Stimulated activated CD4-positive, alpha-beta T cell treated with anti-CD3 and anti-CD28 coated beads, Interleukin-1b, Interleukin-23, amount 100 ng/mL, for 1 hour (primary cell): ENCODE measurements at places on chromosomes 1 and 21.
A peak's percentile ranks its signal among the peaks of the same experiment; 100 is the strongest.

GRCh38 chr21:31580866-31581276 is 78.6 kb upstream of the SOD1 start:
- DNase-seq, result peak; percentile 73

DNA sequence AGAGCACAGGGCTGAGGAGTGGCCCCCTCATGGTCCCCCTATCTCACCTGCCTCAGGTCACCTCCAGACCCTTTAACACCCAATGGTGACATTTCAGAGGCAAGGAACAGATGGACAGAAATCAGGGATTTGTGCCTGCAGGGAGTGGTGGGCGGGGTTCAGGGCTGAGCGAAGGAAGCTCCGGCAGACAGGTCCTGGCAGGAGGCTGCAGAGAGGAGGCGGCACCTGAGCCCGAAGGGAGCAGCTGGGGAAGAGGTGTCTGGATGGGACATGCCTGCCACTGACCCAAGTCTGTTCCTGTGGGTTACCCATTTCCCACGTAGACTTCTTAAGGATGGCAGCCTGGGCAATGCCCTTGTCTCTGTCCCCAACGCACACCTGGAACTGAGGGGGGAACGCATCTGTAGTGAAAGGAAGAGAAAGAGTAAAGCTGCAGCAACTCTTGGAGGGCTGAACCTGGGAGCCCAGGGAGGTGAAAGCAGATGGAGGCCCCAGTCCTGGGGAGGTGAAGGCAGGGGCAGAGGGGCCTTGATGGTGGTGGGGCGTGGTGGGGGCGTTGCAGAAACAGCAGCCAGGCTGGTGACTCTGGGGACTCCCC is 61.6 kb upstream of the ADARB1 start:
- DNase-seq, result no peak

DNA sequence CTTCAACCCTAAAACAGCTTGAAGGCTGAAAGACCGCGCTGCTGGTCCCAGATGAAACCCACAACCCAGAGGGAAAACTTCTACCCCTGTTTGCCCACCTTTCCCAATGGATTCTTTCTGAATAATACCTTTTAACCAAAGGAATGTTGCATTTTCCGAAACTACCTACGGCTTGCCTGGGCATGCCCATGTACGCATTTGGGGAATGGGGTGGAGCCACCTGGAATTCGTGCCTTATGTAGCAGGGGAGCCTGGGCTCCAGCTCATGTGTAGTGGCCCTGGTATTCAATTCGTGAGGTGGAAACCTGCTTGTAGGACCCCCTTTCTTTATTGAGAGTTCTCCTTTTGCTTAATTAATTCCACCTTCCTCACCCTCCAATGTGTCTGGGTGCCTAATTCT is 256.6 kb upstream of the RGS18 start:
- DNase-seq, result no peak

- DNase-seq, result no peak
Measured at GRCh38 chr21:26438976-26439375, 134.1 kb downstream of the CYYR1 start.

- no peak for DNase-seq
Measured at GRCh38 chr1:159831412-159832141, 4.9 kb downstream of the SLAMF8 start.

DNA sequence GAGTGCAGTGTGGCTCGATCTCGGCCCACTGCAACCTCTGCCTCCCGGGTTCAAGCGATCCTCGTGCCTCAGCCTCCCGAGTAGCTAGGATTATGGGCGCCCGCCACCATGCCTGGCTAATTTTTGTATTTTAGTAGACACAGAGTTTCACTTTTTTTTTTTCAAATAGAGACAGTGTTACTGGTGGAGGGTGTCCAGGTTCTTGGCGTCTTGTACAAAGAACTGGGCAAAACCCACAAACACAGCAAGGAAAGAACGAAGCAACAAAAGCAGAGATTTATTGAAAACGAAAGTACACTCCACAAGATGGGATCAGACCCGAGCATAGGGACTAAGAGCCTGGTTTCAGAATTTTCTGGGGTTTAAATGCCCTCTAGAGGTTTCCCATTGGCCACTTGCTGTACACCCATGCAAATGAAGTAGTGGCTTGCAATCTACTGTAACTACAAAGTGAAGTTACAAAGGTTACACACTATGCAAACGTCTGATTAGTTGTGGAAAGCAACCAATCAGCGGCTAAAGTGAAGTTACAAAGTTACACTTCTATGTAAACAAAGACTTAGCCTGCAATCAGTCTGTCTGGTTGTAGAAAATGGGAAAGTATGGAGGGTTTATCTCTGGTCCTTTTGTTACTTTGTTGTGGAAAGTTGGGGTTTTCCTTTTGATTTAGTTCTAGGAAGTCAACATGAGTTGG is 199.1 kb downstream of the DYRK1A start:
- no peak for DNase-seq

DNA sequence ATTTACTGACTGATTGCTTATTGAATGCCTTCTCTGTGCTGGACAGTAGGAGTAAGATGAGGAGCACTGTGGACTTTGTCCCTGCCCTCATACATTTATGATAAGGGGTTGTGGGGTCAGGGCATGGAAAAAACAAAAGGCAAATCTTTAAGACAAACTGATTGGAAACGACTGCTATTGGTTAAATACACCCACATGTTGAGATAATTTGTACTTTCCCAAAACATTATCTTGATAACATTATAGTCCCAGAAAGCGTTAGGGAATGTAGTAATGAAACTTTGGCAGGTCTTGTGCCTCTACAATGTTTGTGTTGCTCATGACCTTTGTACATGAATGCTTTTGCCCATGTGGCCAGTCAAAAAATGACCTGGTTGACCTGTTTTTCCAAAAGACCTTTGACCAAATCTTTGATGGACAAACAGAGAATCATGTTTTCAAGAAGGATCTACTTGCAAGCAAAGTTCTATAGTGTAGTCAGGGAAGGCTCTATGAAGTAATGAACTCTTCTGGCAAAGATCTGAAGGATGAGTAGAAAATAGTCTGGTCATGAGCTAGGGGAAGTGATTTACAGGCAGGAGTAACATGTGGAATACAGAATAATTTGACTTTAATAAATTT is 50.9 kb downstream of the LEPR start:
- no peak for DNase-seq

DNA sequence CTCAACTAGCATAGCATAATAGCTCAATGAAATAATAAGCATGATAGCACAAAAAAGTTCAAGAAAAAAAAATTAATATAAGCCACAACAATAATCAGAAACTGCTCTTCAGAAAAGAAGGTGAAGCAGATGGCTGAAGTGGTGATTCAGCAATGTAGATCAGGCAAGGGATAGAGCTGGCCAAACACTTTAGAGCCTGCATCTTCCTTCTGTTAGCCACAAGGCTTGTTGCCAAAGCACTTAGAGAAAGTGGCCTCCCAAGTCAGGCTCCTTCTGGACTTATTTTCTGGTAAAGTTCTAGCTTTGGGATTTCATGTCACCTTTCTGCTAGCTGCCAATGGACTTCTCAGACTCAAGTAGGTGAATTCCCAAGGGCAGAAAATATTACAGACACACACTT is 60.3 kb upstream of the C1orf87 start:
- DNase-seq, result no peak
